Keratinocyte (primary cell): ENCODE measurements at places on chromosomes 16 and 17. TPM values are rescaled to one million over a fixed set of nuclear protein-coding genes. Genes with fewer than 3 reads are reported as not detected.

The RIPOR1 gene
- 4.1 to 19.4 TPM (median 5.3 TPM) in 3 replicates for polyA plus RNA-seq

DNA sequence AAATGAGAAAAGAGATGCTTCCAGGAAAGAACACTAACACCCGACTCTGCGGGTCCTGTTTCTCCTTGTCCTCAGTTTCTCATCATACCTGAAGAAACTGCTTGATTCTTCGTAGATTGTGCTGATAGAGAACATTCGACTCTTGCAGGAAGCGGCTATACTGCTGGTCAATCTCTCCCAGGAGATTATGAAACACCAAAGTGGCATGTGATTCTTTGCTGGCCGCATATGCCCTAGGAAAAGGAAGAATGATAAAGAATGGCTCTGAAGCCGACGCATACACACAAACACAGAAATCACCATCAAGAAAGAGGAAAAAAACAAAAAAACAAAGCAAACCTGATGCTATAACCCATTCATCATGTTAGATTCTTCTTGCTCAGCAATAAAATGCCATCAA, 41.8 kb downstream of the STAT3 start:
- no peak for DNase-seq

DNA sequence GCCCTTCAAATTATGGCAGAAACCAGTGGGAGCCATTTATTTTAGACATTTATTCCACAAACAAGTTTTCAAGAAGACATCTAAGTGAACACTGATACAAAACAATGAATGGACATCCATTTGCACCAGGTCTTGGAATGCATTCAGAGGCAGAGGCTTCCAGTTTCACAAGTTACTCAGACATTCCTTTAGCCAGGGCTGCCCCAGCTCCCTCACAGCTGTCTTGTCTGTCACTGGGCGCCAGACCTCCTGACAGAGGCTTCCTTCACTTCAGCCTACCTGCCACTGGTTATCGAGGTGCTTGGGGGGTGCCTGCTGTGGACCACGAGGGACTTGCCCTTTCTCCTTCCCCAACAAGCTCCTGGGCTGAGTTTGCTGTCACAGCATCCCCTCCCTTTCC, 19.2 kb downstream of the AQP8 start:
- DNase-seq = no peak

DNA sequence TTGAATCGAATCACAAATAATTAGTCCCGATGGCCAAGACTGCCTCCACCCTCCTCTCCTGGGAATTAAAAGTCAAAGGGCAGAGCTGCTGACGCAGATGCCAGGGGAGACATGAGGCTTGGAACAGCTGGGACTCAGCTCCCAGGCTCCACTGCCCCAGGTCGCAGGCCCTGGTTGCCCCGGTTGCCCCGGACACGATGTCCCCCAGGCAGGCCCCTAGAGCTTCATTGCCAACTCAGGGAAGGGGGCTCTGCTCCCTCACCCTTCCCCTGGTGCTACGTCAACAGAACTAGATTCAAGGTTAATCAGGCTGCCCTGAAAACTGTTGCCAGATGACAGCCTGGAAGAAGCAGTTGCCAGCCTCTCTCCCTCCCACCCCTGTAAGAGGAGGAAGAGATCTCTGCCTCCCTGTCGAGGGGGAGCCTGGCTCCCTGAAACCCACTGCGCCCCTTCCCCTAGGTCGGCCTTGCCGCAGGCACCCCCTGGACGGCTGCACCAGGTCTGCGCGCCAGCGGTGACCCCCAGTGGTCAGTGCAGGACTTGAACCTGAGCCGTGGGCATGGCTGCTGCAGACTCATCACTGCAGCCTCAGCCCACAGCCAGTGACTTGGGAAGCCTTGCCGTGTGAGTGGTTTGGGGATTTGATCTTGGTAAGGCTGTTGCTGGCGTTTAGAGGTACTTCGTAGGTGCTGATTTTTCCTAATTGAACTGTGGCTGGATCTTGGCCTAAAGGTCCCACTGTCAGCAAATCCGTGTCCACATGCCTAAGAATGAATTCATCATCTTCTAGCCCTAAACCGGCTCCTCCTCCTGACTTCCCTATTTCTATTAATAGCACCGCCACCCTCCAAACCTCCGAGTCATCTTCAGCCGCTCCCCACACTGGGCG, 84.1 kb upstream of the TOB1 start:
- DNase-seq = peak; percentile 76

The RAB26 gene
- polyA plus RNA-seq = 0.44 to 0.91 TPM (median 0.58 TPM) in 3 replicates

The C17orf58 gene
- polyA plus RNA-seq = 4.3 to 6.4 TPM (median 6.1 TPM) in 3 replicates

DNA sequence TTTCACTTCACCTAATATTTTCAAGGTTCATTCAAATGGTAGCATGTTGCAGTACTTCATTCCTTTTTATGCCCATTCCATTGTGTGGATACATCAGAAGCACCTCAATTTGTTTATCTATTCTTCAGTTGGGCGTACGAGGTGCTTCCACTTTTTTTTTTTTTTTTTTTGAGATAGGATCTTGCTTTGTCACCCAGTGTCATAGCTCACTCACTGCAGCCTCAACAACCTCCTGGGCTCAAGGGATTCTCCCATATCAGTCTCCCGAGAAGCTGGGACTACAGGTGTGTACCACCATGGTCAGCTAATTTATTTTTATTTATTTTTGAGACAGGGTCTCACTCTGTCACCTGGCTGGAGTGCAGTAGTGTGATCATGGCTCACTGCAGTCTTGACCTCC, 22.5 kb upstream of the SPNS3 start:
- no peak for DNase-seq

DNA sequence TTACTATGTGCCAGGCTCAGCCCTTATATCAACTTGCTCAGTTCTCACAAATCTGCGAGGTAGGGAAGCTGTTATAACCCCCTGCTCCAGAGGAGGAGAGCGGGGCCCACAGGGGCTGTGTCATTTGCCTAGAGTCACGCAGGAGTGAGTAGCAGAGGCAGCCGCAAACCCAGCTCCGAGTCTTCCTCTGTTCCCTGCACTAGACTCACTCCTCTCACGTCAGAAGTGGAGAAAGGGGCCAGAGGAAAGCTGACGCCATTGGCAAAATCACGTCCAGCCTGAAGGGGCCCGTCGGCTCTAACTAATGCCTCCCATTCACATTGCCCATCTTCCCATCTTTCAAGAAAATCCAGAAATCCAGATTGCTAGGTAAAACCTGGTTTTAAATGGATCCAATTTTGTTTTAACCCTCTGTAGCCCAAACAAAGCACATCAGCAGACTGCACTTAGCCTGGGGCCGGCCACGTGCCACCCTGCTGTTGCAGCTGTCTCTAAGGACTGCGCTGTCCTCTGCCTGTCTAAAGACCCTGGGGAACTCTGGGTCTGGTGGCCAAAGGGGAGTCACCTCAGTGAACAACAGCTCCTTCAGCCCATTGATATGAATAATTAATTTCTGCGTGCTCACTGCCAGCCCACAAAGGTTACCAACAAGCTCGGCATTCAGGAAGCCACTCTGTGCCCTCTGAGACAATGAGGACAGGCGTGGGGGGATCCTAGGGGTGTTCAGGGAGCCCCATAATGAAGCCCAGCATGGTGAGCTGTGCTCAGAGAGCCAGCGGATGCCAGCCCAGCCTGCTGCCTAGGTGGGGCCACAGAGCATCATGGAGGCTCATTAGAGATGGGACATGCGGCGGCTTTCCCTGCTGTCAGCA, 36.7 kb upstream of the ABR start:
- no peak for DNase-seq

- no peak for DNase-seq
These were observed 1.6 kb downstream of the GFER start for GRCh38 chr16:1985466-1986150.

- no peak for DNase-seq
These were observed 120.8 kb upstream of the SEC14L1 start for GRCh38 chr17:77019893-77020379.

The METTL2A gene
- polyA plus RNA-seq = 14.9 to 22.2 TPM (median 17.9 TPM) in 3 replicates

- DNase-seq = no peak
These were observed 4.9 kb downstream of the MT1F start for GRCh38 chr16:56662357-56663354.

GRCh38 chr17:42282478-42283080, 5.7 kb upstream of the STAT5A start:
- DNase-seq = no peak

- no peak for DNase-seq
These were observed 230.1 kb downstream of the SLC39A11 start for GRCh38 chr17:72862276-72862999.

The TPSB2 gene
- not detected in 3 replicates for polyA plus RNA-seq

DNA sequence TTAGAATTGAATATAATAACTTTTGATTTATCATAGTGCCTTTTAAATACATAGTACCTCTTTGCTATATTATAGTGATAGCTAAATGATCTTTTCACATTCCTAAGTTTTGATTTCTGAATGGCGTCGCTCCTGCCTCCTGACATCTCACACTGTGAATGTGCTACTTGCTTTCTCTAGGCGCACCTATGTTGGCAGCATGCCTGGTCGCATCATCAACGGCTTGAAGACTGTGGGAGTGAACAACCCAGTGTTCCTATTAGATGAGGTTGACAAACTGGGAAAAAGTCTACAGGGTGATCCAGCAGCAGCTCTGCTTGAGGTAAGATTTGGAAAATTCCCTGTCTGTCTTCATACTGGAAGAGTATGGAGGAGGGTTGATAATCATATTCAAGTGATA, 29.8 kb upstream of the ABCC11 start:
- DNase-seq = no peak
